Muscle of leg (tissue), 16 donors: ENCODE measurements at places on chromosomes 16 and 17. TPM values are rescaled to one million over a fixed set of nuclear protein-coding genes. Genes with fewer than 3 reads are reported as not detected.

GRCh38 chr16:9383281-9383680 lies 291.8 kb downstream of the HAPSTR1 start:
- H3K4me1 ChIP-seq, result no peaks in the 10 kb centered on the region
- no peak for DNase-seq
- no peaks in the 10 kb centered on the region for H3K27me3 ChIP-seq
- no peak overlapping the region for H3K27ac ChIP-seq

- H3K4me3 ChIP-seq, result peak overlapping the region; percentile 2
- DNase-seq, result peak; percentile 50
- H3K27me3 ChIP-seq, result peaks cover 2% of the 10 kb centered on the region
- H3K36me3 ChIP-seq, result peaks cover 26% of the 10 kb centered on the region
Measured at GRCh38 chr16:29809850-29810698, 1.9 kb upstream of the PRRT2 start.

ABCC6 gene
- polyA plus RNA-seq, result 4.9 TPM

GRCh38 chr17:22277595-22277994 lies 585.3 kb downstream of the KCNJ18 start:
- no peak overlapping the region for H3K4me3 ChIP-seq
- no peak overlapping the region for H3K27ac ChIP-seq
- H3K27me3 ChIP-seq, result no peaks in the 10 kb centered on the region
- DNase-seq, result no peak
- H3K4me1 ChIP-seq, result no peaks in the 10 kb centered on the region

IL17C gene
- not detected for polyA plus RNA-seq

GRCh38 chr16:61421111-61421510 lies 615.1 kb downstream of the CDH8 start:
- H3K4me3 ChIP-seq, result no peak overlapping the region
- no peaks in the 10 kb centered on the region for H3K27me3 ChIP-seq
- no peak for DNase-seq

- no peak for DNase-seq
- no peak overlapping the region for H3K4me3 ChIP-seq
- no peak overlapping the region for H3K27ac ChIP-seq
- no peaks in the 10 kb centered on the region for H3K36me3 ChIP-seq
Measured at GRCh38 chr16:77443357-77444146, 8.7 kb upstream of the ADAMTS18 start.

GRCh38 chr16:65312071-65312470 lies 190.2 kb upstream of the CDH11 start:
- H3K36me3 ChIP-seq, result no peaks in the 10 kb centered on the region
- H3K27ac ChIP-seq, result no peak overlapping the region
- no peaks in the 10 kb centered on the region for H3K27me3 ChIP-seq
- H3K4me1 ChIP-seq, result peaks cover 5% of the 10 kb centered on the region
- H3K4me3 ChIP-seq, result no peak overlapping the region
- DNase-seq, result no peak
